NCI-H1105 (cell line): ENCODE measurements at places on chromosomes 5 and 9.
A peak's percentile ranks its signal among the peaks of the same experiment; 100 is the strongest.

DNA sequence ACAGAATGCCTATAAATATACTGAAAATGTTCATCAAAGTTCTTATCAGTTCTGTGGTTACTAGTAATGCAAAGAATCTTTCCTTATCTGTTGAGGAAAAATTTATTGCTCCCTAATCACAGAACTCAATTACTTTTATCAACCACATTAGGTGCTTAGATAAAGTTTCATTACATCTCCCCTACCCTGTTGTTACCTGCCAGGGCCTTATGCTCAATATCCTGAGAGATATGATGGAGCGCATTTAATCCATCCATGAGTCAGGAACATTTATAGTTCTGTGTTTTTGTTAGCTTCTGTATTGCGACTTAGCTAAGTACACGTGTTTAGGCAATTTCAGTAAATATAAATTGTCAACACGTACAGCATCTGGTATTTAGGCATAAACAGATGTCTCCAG is 164.3 kb upstream of the ST8SIA4 start:
- no peak for DNase-seq

DNA sequence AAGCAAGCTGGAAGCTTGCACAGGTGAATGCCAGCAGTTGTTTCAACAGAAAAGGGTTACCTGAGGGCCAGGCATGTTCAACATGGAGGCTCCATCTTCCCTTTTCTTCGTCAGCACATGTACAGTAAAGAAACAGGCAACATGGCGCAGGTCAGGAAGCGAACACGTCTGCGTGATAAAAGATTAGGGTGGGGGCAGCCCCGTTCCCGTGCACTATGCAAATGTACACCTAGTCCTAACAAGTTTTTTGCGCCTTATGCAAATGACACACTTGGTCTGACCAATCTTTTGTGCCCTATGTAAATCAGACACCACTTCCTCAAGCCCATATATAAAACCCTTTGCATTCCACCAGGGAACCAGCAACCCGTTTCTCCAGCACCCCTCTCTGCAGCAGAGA is 452.1 kb upstream of the PTPRD start:
- no peak for DNase-seq

- no peak for DNase-seq
These were observed 402.9 kb upstream of the CLINT1 start for GRCh38 chr5:158261674-158262367.

GRCh38 chr5:147465747-147466146 is 44.1 kb downstream of the DPYSL3 start:
- DNase-seq = no peak

- DNase-seq = no peak
These were observed 11.7 kb downstream of the DNM1 start for GRCh38 chr9:128214571-128215490.

- no peak for DNase-seq
These were observed 86.5 kb upstream of the PLPP1 start for GRCh38 chr5:55621229-55621628.

GRCh38 chr9:93122721-93123221 is 11.3 kb downstream of the NINJ1 start:
- no peak for DNase-seq

- DNase-seq = no peak
These were observed 859 bp downstream of the CDKN2AIPNL start for GRCh38 chr5:134410822-134411221.

GRCh38 chr5:89449392-89450148 is 566.6 kb upstream of the MEF2C start:
- no peak for DNase-seq

DNA sequence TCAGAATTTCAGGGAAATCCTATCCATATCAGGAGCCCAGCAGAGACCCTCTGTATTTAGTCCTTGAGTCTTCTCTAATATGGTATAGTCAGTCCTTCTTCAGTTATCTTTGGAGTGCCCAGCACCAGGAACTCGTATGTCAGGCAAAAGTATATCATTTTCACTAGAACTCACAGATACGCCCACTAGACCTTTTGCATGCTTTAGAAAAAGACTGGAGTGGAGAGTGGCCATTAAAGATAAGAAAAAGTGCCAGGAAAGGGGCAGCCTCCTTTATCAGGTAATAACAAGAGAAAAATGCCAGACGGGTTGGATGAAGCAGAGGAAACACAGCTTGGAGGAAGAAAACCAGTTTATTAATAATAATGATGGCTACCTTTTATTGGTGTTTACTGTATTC is 63.5 kb downstream of the GPR21 start:
- no peak for DNase-seq

GRCh38 chr5:145056800-145057199 is 778.3 kb downstream of the PRELID2 start:
- DNase-seq = no peak

GRCh38 chr5:172648013-172648381 is 6.9 kb downstream of the NEURL1B start:
- no peak for DNase-seq

GRCh38 chr9:113919382-113919781 is 43.3 kb downstream of the ZNF618 start:
- no peak for DNase-seq

DNA sequence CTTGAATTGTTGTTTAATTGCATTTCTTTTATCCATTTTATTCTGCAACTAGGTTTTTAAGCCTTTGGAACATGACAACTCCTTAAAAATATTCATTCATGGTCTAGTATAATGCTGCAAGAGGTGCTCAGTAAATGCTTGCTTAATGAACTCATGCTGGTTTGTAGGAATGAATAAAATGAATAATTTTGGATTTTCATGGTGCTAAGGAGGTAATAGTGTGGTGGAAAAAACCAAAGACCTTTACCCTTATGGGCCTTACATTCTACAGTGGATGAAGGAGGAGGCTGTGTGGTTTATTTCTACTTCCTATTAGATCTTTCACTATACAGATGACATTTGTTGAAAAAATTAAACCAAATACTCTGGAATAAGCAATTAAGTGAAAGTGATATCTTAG is 43.4 kb downstream of the LRRTM2 start:
- no peak for DNase-seq

GRCh38 chr5:9207817-9208418 is 338.0 kb downstream of the SEMA5A start:
- peak; percentile 38 for DNase-seq

DNA sequence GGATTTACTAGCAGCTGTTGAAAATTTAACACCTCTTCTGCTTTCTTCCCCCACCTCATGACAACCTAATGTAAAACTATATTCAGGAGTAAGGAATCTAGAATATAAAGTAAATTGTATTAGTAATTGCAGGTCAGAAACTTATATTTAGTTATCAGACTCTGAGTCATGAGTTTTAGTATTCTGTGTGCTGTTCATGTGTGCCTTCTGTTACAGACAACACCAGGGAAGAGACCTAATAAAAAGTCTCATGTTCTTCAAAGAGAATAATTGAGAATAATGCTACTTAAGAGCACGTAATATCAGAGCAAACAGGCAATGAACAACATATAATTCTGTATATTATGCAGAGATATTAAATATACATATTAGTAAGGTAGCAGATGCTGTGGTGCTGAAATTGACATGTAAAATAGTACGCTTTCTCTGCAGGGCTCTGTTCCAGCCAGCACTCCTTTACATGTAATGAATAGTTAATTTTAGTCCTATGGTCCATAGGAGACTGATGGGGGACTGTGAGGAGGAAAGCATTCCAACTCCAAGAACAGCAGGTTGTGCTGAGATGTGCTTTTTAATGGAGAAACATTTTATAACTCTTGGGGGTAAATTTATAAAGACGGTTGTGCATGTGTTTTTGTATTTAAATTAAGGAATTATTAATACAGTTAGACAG is 106.4 kb downstream of the ZSWIM6 start:
- no peak for DNase-seq

- no peak for DNase-seq
These were observed 16.2 kb downstream of the MTX3 start for GRCh38 chr5:79974886-79975285.

GRCh38 chr9:16809912-16810610 is 60.4 kb downstream of the BNC2 start:
- no peak for DNase-seq

DNA sequence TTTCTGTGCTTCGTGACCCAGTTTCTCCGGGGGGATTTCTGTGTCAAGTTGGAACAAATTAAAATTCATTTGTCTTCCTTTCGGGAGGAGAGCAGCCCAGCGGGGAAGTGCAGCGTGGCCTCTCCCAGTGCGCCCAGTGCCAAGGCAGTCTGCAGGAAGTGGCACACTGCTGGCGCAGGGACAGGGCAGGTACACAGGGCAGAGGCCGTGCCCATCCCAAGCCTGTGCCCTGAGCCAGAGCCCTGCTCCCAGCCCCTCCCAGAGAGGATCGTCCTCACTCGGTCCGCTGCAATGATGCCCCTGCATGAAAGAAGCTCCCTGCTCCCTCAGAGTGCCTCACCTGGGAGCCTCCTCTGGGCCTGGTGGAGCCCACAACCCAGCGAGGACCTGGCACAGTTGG is 82.4 kb upstream of the PPP1R26 start:
- no peak for DNase-seq

- DNase-seq = no peak
These were observed 292.7 kb upstream of the SMARCA2 start for GRCh38 chr9:1722404-1722803.

DNA sequence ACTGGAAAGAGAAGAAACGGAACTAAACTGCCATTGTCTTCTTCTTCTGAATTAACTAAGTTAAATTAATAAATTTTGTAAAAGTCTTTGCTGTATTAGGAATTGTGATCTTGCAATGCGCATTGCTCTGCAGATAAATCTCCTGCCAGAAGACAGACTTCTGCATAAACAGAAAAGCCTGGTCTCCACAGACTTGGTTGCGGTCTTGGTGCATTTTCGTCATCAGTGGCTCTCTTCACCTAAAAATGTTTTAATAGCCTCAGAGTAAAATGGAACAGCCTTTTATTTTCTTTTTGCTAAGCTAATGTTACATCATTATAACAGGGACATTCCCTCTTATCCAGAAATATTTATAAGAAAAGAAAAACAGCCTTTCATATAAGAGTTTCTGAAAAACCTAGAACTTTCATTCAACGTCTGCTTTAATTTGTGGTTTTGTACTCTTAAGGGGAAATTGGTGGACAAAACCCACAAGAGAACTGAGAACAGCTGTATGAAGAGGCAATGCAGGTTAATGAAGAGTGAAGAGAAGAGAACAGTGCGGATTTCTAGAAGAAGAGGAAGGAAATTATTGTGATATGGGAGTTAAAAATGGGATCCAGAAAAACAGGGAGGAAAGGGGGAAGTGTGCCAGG is 10.1 kb downstream of the IFNA5 start:
- no peak for DNase-seq

DNA sequence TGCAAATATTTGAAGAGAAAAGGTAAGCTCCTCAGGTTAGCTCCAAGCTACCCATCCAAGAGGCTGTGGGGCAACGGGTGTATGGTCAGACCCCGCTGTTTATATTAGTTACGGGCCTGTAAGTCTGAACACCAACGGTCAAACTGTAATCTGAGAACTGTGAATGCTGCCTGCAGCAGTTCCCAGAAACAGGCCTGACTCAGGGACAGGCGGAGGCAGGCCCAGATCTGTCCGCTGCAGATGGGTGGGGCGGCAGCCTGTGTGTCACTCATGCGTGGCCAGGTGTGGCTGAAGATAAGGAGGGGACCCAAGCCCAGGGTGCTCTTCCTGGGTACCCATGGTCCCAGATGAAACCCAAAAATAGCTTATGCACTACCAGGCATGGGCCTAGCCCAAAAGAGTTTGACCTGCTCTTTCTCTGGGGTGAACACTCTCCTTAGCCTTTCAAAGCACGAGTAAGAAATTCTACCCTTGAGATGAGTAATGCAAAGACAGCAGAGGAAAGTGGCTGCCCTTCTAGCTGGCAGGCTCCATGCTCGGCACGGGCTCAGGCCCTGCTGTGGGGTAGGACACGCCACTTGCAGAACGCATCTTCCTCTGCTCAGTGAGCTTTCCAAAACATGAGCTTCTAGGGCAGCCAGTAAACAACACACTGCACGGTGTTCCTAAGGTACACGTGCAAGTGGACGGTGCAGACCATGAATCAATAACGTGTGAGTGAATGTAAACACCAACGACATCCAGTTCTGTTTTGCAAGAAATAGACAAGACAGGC is 9.1 kb downstream of the UBAC1 start:
- peak; percentile 68 for DNase-seq

DNA sequence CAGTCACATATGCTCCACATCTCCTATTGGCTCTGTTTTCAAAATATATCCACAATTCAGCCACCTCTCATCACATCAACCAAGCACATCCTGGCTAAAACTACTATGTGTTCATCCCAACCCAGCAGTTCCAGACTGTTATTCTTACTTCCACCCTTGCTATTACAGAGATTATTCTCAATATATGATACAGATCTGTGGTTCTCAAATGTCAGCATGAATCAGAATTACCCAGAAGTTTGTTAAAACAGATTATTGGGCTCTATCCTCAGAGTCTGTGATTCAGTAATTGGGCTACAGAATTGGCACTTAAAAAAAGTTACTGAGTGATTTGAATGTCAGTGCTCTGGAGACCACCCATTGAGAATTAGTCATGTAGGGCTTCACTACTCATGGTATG is 78.8 kb upstream of the IZUMO3 start:
- no peak for DNase-seq

- no peak for DNase-seq
These were observed 116.9 kb upstream of the ARRDC3 start for GRCh38 chr5:91499943-91500531.

DNA sequence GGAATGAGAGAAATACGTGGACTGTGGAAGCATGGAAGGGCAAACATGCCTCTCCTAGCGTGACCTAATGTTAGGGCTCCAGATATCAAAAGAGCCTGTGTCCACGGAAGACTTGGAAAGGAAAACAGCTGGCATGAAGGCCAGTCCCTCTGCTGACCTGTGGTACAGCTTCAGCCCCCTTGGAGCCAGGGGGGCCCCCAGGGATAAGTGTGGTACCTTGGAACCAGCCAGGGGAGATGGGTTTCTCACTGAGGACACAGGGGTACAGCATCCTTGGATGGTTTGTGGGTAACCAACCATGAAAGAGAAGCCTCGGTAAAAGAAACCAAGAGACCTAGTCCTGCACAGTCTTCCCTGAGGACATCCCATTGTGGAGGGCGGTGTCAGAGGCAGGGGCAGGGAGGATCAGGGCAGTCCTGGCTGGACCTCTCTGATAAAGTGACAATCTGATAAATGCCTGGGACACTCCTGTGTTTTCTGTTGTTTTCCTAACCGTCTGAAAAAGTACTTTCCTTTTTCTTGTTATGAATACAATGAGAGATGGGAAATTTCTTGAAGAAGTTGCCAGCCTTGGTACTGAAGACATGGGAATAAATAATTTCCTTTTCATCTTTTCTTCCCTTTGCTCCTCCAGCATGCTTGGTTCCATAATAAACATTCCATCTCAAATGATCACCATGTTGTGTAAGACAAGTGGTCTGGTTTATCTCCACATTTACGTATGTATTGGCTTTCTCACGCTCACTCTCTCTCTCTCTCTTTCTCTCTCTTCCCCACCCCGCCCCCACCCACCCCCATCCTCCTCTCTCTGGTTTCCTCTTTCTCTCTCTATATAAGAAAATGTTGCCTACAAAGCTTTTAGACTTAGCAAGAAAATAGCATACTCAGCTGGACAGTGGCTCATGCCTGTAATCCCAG is 102.1 kb downstream of the SUSD1 start:
- DNase-seq = no peak

GRCh38 chr9:87611776-87612175 is 114.1 kb downstream of the DAPK1 start:
- no peak for DNase-seq
